ENCODE measurements at places on chromosomes 12 and 14.

GRCh38 chr12:94265539-94265938 is 117.2 kb downstream of the PLXNC1 start:
- no peak for DNase-seq

- DNase-seq, result no peak
These were observed at the start of gene DGLUCY for GRCh38 chr14:91113829-91114078. Gene DGLUCY, plus strand, starts transcription at chr14:91114073. Its CDS starts 46,222 bp downstream, at chr14:91160295.

- DNase-seq, result no peak
These were observed 318.4 kb downstream of the SLC6A15 start for GRCh38 chr12:84594157-84594556.

GRCh38 chr12:104628831-104629135 is 172.0 kb downstream of the CHST11 start:
- DNase-seq, result no peak

DNA sequence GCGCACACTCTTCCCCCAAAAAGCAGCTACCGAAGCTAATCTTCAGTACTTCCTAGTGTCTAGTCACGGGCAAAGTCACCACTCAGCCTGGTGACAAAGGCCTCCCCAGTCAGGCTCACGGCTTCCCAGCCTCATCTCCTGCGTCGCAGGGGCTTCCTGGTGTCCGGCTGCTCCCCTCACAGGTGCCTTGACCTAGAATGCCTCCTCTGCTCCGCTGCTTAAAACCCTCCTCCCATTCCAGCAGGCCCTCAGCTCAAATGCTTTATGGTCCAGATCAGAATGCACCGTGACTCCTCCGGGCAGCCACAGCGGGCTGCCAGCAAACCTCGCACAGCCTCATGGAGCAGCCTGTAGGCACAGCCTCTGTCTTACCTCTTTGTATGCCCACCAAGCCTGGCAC is 53.1 kb downstream of the PRIMA1 start:
- no peak for DNase-seq

- DNase-seq, result no peak
These were observed 300.2 kb upstream of the PRKD1 start for GRCh38 chr14:30227876-30228275.

DNA sequence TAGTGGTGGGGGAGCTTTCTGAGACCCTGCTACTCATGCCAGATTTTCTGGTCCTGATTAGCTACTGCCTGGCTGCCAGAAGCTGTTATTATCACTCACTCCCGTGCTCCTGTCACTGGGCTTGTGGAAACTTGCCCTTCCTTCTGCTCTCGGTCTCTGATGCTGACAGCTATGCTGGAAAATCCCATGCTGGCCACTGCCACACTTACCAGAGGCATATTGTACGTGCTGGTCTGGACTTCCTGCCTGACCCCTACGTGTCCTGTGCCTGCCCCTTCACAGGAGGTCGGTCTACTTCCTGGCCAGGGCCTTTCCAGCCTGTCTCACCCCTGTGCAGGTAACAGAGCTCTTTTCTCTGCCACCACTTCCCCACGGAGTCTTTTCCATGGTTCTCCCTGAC is 149.4 kb upstream of the PLEKHG7 start:
- DNase-seq, result no peak

DNA sequence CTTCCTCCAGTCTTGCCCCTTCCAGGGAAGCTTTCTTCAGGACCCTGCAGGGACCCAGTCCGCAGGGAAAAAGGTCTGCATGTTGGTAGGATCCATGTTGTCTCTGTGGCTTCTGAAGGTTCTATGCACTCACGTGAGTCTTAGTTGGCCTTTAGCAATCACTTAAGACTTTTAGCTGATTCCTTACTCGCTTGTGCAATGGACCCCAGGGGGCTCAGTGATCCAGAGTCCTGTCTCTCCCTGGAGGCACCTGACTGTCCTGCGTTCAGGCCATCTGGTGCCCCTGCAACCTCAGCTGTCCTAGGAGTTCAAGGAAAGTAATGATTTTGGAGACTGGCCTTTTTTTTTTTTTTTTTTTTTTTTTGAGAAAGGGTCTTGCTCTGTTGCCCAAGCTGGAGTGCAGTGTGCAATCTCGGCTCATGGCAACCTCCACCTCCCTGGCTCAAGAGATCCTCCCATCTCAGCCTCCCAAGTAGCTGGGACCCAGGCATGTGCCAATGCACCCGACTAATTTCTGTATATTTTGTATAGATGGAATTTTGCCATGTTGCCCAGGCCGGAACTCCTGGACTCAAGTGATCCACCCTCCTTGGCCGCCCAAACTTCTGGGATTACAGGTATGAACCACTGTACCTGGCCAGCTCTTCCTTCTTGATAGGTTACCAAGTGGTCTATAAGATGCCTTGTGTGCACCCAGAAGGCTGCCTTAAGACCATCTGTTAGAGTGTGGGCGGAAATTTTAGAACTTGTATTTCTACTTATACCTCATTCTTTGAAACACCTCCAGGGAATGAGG is 4.6 kb downstream of the IFI27L2 start:
- DNase-seq, result no peak

DNA sequence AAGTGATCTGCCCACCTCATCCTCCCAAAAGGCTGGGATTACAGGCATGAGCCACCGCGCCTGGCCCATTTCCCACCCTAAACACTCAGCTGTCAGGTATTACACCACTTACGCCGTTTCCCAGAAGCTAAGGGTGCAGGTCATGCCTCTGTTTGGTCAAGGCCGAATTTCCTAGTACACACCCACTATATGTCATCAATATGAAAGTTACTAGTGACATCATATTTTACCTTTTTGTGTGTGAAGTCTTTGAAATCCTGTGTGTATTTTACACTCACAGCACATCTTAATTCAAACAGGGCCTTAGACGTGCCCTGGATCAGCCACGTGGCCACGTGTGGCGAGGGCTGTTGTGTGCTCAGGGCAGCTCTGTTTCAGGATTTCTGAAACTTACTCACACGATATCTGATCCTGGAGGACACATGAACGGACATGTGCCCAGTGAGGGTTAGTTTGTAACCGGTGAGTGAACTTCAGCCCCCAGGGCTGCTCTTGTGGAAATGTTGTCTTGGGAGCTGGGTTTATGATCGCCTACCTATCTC is 51.8 kb downstream of the GLT1D1 start:
- no peak for DNase-seq

DNA sequence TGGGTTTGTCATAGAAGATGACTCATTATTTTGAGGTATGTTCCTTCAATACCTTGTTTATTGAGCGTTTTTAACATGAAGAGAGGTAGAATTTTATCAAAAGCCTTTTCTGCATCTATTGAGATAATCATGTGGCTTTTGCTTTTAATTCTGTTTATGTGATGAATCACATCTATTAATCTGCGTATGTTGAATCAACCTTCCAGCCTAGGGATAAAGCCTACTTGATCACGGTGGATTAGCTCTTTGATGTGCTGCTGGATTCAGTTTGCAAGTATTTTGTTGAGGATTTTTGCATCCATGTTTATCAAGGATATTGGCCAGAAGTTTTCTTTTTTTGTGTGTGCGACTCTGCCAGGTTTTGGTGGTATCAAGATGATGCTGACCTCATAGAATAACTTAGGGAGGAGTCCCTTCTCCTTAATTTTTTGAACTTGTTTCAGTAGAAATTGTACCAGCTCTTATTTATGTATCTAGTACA is 602.6 kb downstream of the SNAPC1 start:
- DNase-seq, result no peak

DNA sequence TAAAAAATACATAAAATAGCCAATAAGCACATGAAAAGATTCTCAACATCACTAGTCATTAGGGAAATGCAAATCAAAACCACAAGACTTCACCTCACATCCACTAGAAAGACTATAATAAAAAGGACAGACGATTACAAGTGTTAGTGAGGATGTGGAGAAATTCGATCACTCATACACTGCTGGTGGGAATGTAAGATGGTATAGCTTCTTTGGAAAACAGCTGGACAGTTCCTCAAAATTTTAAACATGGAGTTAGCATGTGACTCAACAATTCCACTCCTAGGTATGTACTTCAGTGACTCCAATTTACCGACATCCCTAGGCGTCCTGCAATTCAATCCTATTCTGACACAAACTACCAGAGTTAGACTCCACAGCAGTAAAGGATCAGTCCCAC is 13.7 kb downstream of the TRIM9 start:
- no peak for DNase-seq

GRCh38 chr12:78886719-78887407 is 22.3 kb downstream of the SYT1 start:
- no peak for DNase-seq

- no peak for DNase-seq
These were observed 305.4 kb downstream of the BMP4 start for GRCh38 chr14:53651096-53651740.

DNA sequence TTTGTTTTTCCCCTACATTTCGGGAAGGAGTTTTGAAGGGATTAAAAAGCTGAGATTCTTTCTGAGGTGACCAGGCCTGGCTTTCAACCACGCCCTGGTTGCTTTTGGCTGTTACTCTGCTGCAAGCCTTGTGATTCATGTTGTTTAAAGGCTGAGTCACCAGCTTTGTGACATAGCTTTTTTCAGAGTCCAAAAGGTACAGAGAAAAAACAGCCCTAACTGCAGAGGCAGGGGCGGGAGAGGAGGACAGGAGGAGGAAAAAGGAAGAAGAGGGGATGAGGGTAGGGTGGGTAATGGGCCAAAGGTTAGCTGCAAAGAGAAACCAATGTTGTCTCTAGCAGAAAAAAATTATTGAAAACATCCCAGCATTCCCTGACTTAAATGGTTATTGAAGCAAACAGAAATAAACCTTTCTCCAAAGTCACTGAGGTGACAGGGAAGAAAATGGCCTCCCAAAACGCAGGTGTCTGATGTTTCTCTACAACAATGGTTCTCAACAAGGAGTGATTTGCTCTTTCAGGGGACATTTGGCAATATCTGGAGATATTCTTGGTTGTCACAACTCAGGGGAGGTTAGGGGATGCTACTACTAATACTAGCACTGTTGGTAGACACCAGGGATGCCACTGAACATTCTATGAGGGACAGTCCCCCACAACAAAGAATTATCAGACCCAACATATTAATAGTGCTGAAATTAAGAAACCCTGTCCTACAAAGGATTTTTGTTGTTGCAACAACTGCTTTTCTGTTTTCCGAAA is 2.1 kb upstream of the UBC start:
- DNase-seq, result no peak

- no peak for DNase-seq
These were observed 131.3 kb downstream of the ITPR2 start for GRCh38 chr12:26701604-26702215.

DNA sequence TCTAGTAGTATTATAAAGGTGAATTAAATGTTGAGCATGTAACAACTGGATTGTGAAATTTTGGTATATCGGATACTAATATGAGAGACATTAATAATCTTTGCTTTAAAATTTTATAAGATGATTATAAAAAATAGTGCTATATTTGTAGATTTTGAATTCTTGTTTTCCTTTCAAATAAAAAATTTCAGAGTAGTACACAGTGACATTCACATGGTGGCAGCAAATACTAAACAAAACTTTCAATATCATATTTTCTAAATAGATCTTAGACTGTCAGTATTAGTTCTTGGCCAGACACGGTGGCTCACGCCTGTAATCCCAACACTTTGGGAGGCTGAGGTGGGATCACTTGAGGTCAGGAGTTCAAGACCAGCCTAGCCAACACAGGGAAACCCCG is 166.0 kb downstream of the NAV3 start:
- DNase-seq, result no peak

- no peak for DNase-seq
These were observed 141.4 kb upstream of the TMPO start for GRCh38 chr12:98374007-98374406.

DNA sequence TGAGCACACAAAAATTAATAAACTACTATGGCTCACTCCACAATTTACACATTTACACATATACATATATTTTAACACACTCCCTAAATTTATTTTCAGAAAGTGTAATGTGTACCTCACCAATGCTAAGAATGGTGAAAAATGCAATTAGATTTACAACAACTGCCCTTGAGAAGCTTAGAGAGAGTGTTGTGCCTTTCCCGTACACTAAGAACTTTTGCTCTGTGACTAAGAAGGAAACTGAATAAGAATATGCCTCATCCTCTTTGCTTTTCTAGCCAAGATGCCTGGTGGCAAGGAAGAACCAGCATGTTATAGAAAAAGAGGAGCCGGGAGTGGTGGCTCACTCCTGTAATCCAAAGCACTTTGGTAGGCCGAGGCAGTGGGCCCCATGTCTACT is 62.3 kb downstream of the SINHCAF start:
- no peak for DNase-seq

- DNase-seq, result no peak
These were observed 83.0 kb downstream of the TTC7B start for GRCh38 chr14:90733139-90733808.

- DNase-seq, result no peak
These were observed 108.2 kb downstream of the SYNE2 start for GRCh38 chr14:63960926-63961567.

- DNase-seq, result no peak
These were observed 22.5 kb downstream of the PAPLN start for GRCh38 chr14:73259837-73260236.

DNA sequence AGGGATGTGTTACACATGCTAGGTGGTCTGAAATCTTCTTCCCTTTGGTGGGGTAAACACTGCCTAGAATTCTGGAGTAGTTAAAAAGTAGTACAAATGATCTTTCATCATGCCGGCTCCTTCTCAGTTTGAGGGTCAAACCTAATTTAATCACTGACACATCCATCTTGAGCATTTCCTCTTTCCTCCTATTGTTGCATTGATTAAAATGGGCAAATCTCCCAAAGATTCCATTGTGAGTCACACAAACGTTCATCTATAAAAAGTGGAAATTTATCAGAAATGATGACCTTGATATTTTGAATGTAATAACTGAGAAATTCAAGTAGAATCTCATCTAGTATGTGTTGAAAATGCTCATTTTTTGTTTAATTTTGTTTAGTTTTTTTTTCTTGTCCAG is 996.0 kb downstream of the NRXN3 start:
- DNase-seq, result no peak

DNA sequence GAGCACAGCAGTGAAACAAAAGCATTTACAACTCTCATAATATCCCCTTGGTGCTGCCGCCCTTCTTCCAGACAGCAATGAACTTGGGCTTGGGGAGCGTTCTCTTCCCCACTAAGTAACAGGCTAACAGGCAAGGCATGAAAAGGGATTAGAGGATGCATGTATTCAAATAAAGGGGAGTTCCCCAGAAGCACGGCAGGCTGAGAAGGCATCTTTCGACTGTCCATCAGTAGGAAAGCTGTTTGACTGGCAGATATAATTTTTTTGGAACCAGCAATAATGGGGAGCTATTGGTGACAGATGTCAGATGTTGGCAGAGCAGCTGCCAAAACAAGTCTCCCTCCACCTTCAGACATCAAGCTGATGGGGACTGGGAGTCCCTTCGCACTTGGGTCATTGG is 9.2 kb upstream of the TIGAR start:
- no peak for DNase-seq

GRCh38 chr14:101404426-101405170 is 156.7 kb upstream of the DIO3 start:
- no peak for DNase-seq

Measured in stimulated activated CD4-positive, alpha-beta T cell treated with anti-CD3 and anti-CD28 coated beads, Interleukin-1b, Interleukin-23, amount 100 ng/mL, for 1 hour (primary cell).